ENCODE measurements at places on chromosomes 3 and 15.

GRCh38 chr15:86644339-86644738 lies 564.7 kb downstream of the AGBL1 start:
- no peak for DNase-seq

DNA sequence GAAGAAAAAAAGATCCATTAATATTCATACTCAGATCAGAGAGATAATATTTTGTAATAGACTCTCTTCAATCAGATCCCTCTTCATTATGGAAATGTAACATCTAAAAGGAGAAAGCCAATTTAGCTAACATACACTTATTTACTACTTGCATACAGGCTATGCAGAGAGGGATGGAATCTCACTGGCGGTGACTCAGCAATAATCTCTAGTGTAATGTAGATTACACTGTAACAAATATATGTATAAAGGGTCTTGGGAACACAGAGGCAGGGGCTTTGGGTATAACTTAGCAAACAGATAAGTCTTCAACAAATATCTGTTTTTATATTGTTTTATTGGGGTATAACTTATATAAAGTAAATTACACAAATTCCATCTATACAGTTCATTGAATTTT lies 69.6 kb downstream of the CGNL1 start:
- no peak for DNase-seq

DNA sequence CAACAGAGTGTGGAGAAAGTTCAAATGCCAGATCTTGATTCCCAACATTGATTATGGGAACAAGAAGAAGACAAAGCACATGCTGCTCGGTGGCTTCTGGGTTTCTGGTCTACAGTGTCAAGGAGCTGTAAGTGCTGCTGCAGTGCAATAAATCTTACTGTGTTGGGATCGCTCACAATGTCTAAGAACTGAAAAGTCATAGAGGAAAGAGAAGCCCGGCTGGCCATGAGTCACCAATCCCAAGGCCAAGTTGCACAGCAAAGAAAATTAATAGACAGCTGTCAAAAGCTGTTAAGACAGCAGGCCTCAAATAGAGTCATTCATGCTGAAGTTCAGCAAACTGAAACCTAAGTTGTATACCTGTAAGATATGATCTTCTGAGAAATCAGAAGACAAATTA lies 33.2 kb upstream of the SPPL2A start:
- peak; percentile 35 for DNase-seq

DNA sequence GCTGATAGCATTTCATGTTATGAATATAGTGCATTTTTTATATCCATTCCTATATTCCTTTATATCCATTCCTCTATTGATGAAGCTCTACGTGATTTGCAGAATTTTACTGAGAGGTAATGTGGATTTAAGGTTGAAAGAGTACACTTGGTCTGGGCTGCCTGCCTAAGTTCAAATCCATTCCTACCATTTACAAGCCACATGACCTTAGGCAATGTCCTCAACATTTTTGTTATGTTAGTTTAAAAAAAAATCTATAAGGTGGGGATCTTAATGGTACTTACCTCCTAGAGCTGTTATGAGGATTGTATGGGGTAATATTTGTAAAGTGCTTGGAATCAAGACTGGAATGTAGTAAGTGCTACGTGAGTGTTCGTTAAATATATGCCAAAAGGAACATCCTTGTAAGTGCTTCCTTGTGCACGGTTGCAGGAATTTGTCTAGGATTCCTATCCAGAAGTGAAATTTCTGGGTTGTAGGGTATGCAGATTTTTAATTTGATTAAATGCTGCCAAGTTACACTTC lies 11.2 kb upstream of the VEPH1 start:
- DNase-seq, result no peak

GRCh38 chr3:86416334-86416733 lies 574.6 kb downstream of the VGLL3 start:
- no peak for DNase-seq

- DNase-seq, result no peak
Measured at GRCh38 chr3:49652903-49653415, 21.2 kb upstream of the APEH start.

DNA sequence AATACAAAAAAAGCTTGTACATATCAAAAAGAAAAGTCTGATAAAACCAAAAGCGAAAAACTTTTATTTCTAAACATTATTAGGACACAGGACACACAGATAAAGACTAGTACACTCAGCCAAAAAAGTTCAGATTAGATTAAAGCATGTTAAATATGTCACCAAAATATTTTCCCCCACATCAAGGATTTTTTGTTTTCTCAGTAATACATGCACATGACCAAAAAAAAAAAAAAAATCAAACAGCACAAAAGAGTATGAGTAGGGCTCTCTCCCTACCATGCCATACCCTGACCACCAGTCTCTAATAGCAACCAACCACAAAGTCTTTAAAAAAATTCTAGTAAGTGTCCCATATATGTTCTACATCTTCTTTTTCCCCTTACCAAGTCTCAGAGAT lies 77.4 kb downstream of the LRRFIP2 start:
- no peak for DNase-seq

- peak; percentile 8 for DNase-seq
Measured at GRCh38 chr3:31534065-31534425, 1.3 kb downstream of the STT3B start.

DNA sequence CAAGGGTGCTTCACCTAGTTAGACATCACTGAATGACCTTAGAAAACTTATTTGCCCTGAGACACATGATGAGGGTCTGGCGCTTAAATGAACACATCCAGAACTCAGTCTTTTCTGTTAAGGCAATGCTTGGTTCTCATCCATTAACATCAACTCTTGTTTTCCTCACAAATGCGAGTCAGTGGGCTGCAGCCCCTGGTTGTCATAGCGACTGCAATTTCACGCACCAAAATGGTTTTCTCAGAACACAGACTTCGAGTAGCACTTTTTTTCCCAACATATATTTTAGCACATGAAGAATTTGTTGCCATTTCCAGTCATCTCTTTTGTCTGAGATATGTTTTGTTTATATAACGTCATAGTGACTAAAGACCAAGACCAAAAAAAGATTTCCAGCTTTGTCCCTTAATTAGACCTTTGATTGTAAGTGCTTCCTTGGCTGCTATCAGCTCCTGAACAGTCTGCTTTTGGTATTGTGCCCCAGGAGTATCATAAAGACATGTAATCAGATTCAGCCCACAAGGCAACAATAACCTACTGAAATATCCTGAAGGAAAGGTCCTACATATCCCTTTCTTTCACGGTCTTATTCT lies 68.5 kb downstream of the GPR176 start:
- no peak for DNase-seq

All from GDM1 (cell line).